ENCODE measurements at places on chromosomes 7 and 10.

DNA sequence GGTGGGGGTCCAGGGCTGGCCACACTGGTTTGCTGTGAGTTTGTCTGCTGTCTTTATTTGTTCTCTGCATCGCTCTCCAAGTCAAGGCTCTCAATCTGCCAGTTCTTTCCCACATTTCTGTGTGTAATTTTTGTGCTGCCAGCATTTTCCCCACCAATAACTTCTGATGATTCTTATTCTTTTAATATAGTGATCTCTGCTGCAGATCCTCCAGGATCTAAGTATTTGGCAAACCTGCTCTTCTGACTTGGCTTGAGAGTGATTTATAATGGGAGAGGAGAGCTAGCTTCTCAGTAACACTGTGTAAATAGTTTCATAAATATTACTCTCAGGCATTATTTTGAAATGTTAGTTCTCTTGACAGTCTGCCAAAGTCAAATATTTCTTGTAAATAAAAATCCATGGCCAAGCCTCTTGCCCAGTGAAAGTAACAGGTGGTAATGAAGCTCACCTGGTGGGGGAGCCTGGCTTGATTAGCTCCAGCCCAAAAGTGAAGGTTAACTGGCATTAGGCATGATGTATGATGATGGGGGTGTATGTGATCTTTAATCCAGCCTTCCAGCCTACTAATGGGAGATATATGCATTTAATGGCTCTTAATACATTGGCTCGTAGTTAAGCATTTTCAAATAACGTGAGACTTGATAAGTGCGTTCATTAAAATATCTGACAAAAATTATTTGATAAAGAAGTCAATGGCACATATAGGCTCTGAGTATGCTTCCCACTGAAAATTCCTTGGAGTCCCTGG is 1055.9 kb downstream of the KCNMA1 start:
- no peak for DNase-seq

- no peak for DNase-seq
These were observed 23.9 kb downstream of the GOLGA7B start for GRCh38 chr10:97873569-97873968.

GRCh38 chr10:11024596-11024995 is 6.9 kb downstream of the CELF2 start:
- DNase-seq, result no peak

DNA sequence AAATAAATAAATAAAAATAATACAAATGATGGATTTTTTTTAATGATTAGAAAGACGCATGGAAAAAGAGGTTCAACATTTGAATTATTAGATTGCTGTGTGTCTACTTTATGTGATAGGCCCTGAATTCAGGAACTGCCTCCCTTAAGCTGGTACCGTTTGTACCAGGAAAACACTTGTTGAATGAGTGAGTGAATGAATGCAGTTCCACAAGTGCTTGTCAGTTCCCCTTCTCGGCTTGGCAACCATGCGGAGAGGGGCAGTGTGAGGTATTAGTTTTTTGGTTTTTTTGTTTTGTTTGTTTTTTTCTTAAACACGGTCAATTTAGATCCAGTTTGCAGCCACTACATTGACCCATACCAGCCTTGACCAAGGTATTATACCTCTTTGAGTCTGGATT is 2.1 kb upstream of the DPY19L1 start:
- no peak for DNase-seq

- DNase-seq, result no peak
These were observed at the start of gene DPYSL4 for GRCh38 chr10:132186488-132187429. Gene DPYSL4 (plus strand): TSS chr10:132186948. CDS start chr10:132187064, 116 bp downstream.

DNA sequence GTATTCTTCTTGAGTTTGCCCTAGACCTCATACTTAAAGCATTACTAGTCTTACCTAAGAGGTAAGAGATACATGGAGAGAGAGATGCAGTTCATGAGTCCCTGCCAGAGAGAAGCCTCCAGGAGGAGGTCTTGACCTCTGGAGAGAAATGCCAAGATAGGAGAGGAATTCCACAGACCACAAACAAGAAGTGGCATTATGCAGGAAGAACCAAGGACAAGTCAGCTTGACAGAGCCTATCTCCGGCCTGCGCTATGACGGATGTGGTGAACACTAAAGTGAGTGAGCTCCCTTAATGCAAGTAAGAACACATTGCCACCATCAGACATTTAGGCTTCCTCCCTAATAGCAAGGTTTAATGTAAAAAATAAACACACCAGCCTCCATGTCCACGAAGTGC is 27.9 kb upstream of the COL1A2 start:
- no peak for DNase-seq

DNA sequence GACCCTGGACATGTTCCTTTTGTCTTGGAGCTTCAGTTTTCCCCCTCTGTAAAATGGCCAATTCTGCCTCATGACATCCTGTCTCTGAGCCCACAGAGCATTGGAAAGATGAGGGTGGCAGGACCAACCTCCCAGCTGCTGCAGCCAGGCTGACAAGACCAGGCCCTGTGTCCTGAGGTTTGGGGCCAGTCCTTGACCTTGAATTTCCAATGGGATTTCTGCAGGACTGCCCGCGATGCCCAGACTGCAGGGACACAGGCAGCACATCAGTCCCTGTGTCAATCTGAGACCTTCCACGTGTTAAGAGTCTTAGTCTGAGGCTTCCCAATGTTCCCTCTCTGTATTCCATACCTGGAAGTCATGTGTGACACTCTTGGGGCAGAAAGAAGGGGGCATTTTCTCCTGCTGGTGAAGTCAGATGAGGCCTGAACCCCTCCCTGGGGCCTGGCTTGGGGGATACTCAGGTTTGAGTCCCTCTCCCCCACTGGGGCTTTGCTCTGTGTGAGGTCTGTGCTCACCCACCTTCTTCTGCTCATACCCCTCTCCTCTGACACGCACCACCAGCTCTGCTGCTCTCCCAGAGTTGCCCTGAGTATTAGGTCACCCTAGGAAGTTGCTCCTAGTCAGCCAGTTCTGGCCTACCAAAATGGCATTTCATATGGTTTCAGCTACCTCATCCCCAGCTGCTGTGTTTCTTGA is 79.2 kb downstream of the ADCY1 start:
- DNase-seq, result no peak

DNA sequence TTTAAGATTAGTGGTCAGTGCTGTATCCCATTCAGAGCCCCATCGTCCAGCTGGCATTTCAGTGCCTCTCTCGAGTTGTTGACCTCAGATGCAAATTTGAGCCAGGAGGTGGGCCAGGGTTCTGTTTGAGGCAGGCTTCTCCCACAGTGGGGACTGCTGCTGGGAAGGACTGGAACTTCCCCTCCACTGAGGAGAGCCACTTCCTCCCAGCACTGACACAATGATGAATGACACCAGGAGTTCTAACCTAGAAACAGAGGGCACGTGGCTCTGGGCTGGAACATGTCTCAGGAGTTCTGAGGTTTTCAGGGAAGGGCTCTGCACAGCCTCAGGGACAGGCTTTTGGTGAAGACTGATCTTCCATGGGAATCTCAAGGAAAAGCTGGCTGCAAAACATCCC is 18.3 kb upstream of the BTBD16 start:
- no peak for DNase-seq
